A549 treated with Mapracorat at 1 μM for 4 hours (cell line): ENCODE measurements at places on chromosomes 2 and 18. TPM values are rescaled to one million over a fixed set of nuclear protein-coding genes. Genes with fewer than 3 reads are reported as not detected.

The ASB18 gene
- not detected in 5 replicates for total RNA-seq

The ZSWIM2 gene
- not detected in 5 replicates for total RNA-seq

The NAT8 gene
- not detected in 5 replicates for total RNA-seq

The CNDP2 gene
- total RNA-seq: 80.1 to 90.8 TPM (median 82.6 TPM) in 5 replicates

The PLCD4 gene
- total RNA-seq: 0.29 to 0.56 TPM (median 0.39 TPM) in 5 replicates

The CDH20 gene
- not detected in 5 replicates for total RNA-seq

The TFCP2L1 gene
- 14.5 to 18.6 TPM (median 17.4 TPM) in 5 replicates for total RNA-seq

The DOCK10 gene
- total RNA-seq: 25.5 to 29.8 TPM (median 26.8 TPM) in 5 replicates

The FAM110C gene
- 0.05 to 0.42 TPM (median 0.17 TPM) in 5 replicates for total RNA-seq

The SNED1 gene
- total RNA-seq: 0.54 to 1.2 TPM (median 0.89 TPM) in 5 replicates

The CAD gene
- 51.1 to 65.2 TPM (median 61.1 TPM) in 5 replicates for total RNA-seq

The CRYBA2 gene
- total RNA-seq: not detected in 5 replicates

The DSG1 gene
- not detected in 5 replicates for total RNA-seq

The CD207 gene
- total RNA-seq: not detected in 5 replicates

The SCN1A gene
- total RNA-seq: not detected in 5 replicates

The MAP4K3 gene
- total RNA-seq: 16.2 to 20.4 TPM (median 18.5 TPM) in 5 replicates
